ENCODE measurements at places on chromosomes 5 and 9. TPM values are rescaled to one million over a fixed set of nuclear protein-coding genes. Genes with fewer than 3 reads are reported as not detected.

The MSH3 gene
- 13.3 TPM for total RNA-seq

The SEMA5A gene
- total RNA-seq = 4.1 TPM

The PCDHA6 gene
- total RNA-seq = not detected

The CCDC187 gene
- total RNA-seq = 0.03 TPM

The EGFLAM gene
- 0.63 TPM for total RNA-seq

The DEPDC1B gene
- total RNA-seq = 33.4 TPM

The TTF1 gene
- total RNA-seq = 12.5 TPM

The PCDHA13 gene
- 0.04 TPM for total RNA-seq

The AHRR gene
- 0.18 TPM for total RNA-seq

The DOLPP1 gene
- total RNA-seq = 20.2 TPM

The PCDHGB1 gene
- not detected for total RNA-seq

The IFNB1 gene
- total RNA-seq = not detected

The CAST gene
- total RNA-seq = 253 TPM

The SLC46A2 gene
- total RNA-seq = not detected

The KIF3A gene
- total RNA-seq = 13.0 TPM

The STKLD1 gene
- 0.49 TPM for total RNA-seq

The KCNIP1 gene
- total RNA-seq = not detected

All from foreskin keratinocyte (primary cell).